ENCODE measurements at places on chromosomes 7 and 10. TPM values are rescaled to one million over a fixed set of nuclear protein-coding genes. Genes with fewer than 3 reads are reported as not detected.

DNA sequence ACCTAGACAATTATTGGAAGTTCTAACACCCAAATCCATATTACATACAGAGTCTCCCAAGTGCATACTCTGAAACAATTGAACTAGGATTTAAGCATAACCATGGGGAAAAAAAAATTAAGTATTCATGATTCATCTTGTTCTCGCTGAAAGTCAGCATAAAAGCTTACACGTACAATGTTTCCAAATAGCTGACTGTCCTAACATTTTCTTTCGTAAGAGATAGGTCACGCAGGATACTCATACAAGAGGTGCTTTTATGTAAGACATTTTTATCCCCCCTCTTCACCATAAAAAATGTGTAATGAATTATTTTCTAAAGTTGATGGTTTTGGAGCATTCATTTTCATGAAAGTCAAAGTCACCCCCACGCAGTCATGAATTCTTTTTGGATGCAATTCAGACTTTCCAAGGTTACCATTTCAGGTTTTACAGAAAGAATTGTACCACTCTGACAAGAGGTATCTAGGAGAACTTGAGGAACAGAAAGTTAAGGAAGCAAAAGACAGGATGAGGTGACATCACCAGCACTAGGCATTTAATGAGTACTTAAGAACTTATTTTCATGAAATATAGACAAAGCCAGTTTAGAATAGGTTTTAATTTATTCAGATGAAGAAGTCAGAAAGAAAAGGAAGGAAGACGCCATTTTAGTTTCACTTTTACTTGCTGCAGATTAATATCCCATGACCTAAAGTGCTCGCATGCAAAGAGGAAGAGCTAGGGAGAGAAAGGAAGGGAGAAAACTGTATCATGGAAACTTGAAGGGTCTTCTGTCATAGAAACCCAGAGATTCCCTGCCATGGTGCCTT, 55.8 kb downstream of the TMEM26 start:
- DNase-seq = no peak

The CPEB3 gene
- total RNA-seq = 5.2 TPM

DNA sequence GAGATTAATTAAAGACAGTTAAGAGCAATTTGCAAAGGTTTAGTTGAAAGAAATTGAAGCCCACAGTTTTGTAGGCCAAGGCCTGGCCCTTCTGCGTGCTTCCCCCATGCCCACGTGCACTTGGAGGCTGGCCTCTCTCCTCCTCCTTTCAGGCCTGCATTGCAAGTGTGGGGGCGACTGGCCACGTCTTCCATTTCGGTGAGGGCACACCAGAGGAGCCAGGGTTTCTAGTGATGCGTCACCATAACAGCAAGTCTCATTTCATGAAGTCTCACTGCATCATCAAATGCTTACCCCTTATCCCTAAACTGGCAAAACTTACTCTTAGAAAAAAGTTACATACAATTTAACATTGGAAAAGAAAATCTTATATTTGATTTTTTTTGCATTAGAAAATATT, 141.2 kb downstream of the NRF1 start:
- no peak for DNase-seq

GRCh38 chr10:101562231-101562630, 25.8 kb downstream of the POLL start:
- DNase-seq = peak; percentile 37

- DNase-seq = no peak
Measured at GRCh38 chr10:69973678-69974077, 79.0 kb upstream of the MACROH2A2 start.

GRCh38 chr7:2245883-2246675, 4.1 kb downstream of the NUDT1 start:
- no peak for DNase-seq

- DNase-seq = no peak
Measured at GRCh38 chr10:11302181-11302580, 284.5 kb downstream of the CELF2 start.
